ENCODE measurements at places on chromosomes 7 and 10.

DNA sequence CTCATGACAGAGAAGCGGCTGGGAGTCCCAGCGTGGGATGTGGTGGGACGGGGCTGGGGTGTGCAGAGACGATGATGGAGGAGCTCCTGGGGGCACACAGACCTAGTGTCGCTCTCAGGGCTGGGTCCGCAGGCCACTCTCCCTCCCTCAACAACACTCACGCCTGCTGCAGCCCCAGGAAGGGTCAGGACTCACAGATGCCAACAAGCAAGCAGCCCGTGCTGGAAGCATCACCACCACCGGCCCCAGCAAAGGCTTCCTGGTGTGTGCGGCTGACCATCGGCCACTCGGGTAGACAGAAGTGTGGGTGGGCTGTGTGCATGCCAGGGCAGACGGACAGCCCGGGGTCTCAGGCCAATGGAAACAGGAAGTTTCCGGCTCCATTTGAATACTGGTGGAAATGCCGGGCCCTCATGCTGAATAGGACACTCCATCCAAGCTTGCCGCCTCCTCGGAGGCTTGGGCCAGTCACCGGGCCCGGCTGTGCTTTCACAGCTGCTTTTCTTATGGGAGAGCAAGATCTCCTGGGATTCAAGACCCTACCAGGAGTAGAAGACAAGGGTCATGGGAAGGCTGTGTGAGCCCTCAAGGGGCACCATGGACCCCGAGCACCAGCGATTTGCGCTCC lies 178.1 kb downstream of the ELFN1 start:
- no peak for DNase-seq

DNA sequence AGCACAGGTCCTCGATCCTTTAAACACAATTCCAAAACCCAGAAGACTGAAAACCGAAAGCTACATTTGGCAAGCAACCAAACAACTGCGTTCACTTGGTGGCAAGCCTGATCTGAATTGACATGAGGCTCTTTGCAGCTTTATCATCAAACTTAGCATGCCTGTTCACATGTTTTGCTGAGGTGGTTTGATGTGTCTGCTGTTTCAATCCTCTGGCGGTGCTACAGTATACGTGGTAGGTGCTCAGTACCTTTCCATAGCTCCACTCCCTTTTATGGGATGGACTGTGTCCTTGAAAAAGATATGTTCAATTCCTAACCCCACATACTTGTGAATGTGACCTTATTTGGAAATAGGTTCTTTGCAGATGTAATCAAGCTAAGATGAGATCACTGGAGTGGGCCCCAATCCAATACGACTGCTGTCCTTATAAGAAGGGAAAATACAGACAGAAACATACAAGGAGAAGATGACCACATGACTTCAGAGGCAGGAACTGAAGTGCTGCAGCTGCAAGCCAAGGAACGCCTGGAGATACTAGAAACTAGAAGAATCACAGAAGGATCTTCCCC lies 33.4 kb downstream of the CCDC6 start:
- peak; percentile 61 for DNase-seq

GRCh38 chr10:114309364-114309651 lies 70.3 kb downstream of the VWA2 start:
- DNase-seq = no peak

- DNase-seq = no peak
Measured at GRCh38 chr7:149713061-149713730, 60.2 kb downstream of the ZNF467 start.

- DNase-seq = no peak
Measured at GRCh38 chr10:36301139-36301538, 659.0 kb upstream of the FZD8 start.

- peak; percentile 74 for DNase-seq
Measured at GRCh38 chr10:127880557-127880956, 12.2 kb downstream of the CLRN3 start.

DNA sequence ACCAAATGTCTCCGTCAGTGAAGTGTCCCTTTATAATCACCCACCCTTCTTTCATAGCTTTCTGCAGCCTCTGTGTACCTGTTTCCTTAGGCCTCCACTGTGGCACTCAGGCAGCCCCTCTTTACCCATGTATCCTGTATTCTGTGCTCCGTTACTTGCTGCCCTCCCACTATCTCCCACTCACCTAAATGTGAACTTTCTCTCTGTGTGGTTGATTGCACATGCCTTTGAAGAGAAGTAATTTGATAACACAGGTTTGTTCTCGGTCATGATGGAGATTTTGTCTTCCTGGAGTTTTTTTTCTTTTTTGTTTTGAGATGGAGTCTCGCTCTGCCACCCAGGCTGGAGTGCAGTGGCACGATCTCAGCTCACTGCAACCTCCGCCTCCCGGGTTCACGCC lies 61.5 kb downstream of the REEP3 start:
- DNase-seq = no peak

DNA sequence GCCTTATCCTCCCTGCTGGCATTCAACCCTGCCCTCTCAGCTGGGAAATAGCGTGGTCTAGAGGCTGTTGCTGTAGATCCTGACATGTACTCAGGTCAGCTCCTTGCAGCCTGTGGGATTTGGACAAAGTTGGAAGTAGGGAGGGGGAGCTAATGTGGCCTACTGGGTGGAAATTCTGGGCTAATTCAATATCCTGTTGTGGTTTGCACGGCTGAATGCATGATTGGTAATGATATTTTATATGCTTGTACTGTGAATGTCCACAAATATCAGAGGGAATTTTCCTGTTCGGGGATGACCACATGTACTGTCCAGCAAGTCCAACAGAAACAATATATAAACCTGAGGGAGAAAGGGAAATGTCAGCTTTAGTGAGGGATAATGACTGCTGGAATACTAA lies 22.1 kb upstream of the NPVF start:
- no peak for DNase-seq

- DNase-seq = no peak
Measured at GRCh38 chr7:158324397-158325360, 262.9 kb downstream of the PTPRN2 start.

- no peak for DNase-seq
Measured at GRCh38 chr10:111151595-111152307, 74.9 kb downstream of the ADRA2A start.

DNA sequence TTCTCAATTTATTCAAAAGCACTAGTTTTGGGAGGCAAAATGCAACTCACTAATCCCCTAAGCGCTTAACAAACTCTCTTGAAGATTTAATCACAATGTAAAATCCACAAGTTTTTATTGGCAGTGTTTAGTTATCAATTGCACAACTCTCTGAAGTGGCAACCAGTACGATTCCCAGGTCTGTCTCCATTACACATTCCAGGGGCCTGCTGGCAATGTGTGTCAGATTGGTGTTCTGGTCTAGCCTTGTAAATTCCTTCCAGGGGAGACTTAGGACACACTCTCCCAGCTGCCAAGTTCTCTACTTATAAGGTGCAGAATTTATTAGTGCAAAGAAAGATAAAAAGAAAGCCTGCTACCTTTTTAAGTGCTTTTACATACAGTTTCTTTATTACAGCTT lies 164.7 kb upstream of the HPS1 start:
- no peak for DNase-seq

DNA sequence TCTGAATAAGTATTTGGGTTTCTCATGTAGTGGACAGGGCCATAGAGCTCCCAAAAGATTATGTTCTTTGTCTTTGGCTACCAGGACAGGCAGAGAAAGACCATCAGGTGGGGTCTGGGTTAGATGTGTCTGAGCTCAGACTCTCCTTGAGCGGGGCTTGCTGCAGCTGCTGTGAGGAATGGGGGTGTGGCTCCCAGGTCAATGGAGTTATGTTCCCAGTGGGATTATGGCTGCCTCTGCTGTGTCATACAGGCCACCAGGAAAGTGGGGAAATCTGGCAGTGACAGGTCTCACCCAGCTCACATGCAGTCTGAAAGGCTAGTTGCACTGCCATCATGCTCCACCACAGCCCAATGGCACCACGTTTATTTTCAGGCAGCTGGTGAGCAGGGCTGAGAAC lies 97.0 kb upstream of the FERD3L start:
- no peak for DNase-seq

GRCh38 chr7:74306004-74306729 lies 17.0 kb downstream of the CLIP2 start:
- no peak for DNase-seq

- DNase-seq = peak; percentile 66
Measured at GRCh38 chr10:106991091-106991490, 173.4 kb downstream of the SORCS1 start.

- no peak for DNase-seq
Measured at GRCh38 chr7:152136686-152137085, 111.2 kb downstream of the GALNT11 start.

DNA sequence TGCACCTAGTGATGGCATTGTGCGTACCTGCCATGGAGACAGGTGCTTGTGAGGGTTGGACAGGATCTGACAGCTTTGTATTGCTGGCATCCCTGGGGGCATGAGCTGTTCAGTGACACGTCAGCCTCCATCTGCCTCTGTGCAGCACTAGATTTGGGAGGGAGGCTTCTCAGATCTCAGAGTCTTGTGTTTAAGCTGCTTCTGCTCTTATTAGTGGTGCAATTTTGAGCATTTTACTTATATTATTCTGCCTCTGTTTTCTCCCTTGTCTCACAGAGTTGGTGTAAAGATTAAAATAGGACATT lies 5.1 kb downstream of the ARHGAP22 start:
- no peak for DNase-seq

GRCh38 chr10:71201849-71202248 lies 10.5 kb upstream of the UNC5B start:
- no peak for DNase-seq

DNA sequence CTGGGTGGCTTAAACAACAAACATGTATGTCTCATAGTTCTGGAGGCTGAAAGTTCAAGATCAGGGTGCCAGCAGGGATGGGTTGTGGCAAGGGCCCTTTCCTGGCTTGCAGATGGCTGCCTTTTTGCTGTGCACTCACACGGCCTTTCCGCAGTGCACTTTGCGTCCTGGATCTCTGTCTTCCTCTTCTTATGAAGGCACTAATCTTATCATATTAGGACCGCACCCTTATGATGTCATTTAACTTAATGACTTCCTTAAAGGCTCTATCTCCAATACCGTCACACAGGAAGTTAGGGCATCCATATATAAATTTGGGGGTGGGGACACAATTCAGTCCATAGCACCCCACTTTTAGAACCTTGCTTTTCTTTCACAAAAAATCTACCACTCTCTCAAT lies 255.2 kb downstream of the SNX13 start:
- DNase-seq = no peak

DNA sequence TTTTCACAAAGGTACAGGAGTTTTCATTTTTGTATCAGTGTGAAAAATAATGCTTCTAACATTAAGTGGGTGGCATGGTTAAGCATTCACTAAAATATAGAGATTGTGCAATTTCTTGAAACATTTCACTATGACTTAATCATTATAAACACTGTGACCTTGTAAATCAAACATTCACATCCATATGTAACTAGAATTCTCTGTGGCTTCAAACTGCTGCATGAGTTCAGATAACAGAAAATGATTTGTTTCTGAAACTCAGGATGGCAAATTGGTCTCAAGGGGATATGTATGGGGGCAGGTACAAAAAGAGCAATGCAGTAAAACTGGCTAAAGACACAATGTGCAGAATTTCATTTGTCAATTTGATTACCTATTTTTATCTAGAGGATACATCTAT lies 3.8 kb downstream of the FAM133B start:
- DNase-seq = peak; percentile 10

- no peak for DNase-seq
Measured at GRCh38 chr10:60820093-60820754, 41.9 kb downstream of the CDK1 start.

DNA sequence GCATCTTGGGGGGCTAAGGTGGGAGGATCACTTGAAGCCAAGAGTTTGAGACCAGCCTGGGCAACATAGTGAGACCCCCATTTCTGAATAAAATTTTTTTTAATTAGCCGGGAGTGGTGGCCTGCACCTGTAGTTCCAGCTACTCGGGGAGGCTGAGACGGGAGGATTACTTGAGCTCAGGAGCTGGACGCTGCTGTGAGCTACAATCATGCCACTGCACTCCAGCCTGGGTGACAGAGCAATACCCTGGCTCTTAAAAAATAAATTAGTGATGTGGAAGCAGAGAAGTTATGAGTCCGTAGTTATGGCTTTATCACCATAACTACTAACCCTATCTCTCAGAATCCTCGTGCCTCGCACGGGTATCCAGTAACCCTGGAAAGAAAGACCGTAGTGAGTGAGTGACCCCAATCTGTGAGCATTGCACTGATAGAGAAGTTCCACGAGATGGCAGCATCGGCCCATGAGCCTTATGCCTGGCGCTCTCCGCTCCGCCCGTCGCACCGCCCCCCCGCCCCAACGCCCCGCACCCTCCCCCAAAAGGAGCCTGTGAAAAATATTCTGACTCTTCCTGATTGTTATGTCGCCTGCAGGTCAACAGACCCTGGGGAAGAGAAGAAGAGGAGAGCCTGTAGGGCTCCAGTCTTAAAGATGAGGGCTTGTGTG lies 4.9 kb upstream of the SLC29A3 start:
- peak; percentile 65 for DNase-seq

DNA sequence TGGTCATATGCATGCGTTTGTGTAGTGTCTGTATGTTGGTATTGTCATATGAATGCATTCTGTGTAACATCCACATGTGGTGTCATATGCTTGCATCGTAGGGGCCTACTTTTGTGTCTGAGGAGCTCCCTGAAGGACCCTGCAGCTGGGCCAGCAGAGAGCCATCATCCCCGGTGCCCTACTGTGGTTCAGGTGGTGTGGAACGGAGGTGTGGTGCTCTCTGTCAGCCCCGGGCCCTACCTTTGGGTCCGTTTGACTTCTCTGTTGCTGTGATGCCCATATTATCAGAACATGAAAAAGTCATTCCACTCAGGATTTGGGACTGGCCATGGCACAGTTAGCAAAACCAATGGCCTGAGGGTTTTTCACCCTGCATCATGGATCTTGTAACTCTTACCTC lies 217.9 kb downstream of the ADARB2 start:
- DNase-seq = no peak

DNA sequence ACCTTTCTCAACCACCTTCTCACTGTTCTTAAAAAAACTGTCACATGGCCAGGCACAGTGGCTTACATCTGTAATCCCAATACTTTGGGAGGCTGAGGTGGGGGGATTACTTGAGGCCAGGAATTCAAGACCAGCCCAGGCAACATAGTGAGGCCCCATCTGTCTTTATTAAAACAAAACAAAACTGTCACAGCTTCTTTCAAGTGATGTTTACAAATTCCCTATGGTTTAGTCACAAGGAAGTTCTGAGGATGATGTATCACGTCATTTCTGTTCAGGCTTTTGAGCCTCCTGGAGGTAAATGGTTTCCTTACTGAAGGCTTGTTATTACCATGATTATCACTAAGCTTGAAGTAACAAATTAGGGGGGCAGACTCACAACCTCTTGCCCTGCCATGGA lies 186.2 kb downstream of the CFTR start:
- DNase-seq = no peak

DNA sequence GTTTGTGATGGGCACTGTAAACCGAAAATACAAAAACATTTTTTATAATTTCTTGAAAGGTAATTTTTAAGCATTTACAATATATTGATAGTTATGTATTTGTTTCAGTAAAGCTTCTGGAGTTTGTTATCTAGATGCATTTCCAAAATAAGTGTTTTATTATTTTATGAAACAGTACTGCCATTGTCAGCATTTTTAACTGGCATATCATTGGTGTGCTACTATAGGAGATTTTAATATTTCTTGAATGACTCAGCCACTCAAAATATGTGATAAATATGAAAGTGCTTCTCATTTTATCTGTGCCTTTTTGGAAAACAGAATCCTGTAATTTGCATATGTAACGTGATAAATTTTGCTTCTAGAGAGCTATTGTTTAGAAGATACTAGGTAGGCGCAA lies 97.9 kb downstream of the ANKIB1 start:
- DNase-seq = no peak

GRCh38 chr7:11332865-11333228 lies 359.2 kb downstream of the PHF14 start:
- DNase-seq = no peak

GRCh38 chr10:51766423-51767102 lies 67.2 kb upstream of the CSTF2T start:
- DNase-seq = no peak
